Sigmoid colon (tissue), 7 donors: ENCODE measurements at places on chromosomes 16 and 17.
A peak's percentile ranks its signal among the peaks of the same experiment; 100 is the strongest.

DNA sequence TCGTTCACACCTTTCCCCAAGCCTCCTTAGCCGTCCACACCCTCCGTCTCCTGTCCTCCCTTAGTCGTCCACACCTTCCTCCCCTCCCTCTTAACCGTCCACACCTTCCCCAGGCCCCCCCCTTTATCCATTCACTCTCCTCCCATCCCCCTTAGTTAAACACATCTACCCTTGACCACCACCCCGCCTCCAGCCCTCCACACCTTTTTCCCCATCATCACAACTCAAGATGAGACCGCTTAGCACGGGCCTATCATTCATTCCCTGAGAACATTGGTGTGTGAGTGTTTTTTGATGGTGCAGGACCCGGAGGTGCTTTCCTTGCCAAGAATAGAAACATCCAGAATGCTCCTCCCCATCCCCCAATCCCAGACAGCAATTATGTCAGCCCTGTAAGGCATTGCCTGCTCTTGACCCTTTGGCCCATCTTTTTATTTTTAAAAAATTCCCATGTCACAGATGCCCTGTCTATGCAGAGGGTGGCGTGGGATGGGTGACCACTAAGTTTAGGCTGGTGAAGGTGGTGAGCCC is 1.4 kb downstream of the TENT4B start:
- no peak for DNase-seq

DNA sequence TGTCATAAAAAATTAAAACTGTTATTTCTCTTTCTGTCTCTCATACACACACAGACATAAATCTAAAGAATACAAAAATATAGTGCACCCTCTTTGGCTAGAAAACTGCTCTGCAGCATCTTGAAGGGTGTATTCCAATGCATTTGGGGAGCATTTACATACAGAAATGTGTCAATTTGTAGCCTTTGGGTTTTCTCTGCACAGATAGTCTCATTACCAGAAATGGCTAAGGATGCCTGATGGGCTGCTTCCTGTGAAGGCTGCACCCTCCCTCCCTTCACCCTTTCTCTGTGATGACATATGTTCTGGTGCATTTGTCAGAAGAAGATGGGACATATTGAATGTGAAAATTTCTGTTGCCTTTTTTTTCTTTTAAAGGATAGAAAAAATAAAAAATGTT is 1239.3 kb downstream of the CDH11 start:
- DNase-seq = no peak

DNA sequence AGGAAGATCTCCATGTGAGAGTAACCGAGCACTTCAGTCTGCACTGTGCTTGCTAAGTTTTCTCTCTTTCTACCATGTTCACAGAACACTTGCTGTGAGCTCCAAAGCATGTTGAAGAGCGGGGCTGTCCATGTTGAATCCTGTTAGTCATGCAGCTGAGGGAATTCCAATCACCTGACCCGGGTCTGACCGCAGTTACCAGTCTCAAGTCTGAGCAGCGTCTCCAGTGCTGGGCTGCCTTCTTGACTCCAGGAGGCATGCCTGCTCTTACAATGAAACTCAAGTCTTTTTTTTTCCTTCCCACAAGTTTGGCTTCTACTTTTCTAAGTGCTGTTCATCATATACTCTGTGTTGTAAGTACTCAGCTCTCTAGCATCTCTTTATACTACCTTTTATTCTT is 44.3 kb downstream of the HOXB1 start:
- DNase-seq = peak; percentile 56

DNA sequence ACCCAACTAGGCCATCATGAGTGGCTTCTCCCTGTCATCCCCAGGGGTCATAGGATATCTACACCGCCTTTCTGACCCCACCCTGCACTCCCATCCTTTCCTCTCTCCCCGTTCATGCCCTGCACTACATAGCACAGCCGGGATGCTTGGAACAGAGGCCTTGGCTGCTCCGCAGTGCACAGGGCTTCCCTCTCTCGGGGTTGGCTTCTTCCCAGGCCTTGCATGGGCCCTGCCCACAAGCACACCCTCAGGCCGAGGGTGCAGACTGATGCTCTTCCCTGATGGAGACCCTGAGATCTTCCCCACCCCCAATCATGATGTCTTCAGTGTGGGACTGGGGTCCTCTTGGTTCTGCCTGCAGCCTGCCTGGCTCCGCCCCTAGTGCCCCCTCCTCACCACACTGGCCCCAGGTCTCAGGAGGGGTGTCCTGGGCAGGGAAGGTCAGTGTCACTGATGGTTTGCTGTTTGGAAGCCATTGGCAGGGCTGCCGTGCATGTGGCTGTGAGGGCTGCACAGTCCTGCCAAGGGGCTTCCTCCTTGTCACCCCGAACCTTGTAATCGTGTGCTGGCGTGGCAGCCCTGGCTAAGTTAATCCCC is 14.3 kb upstream of the NAGLU start:
- DNase-seq = peak; percentile 81

DNA sequence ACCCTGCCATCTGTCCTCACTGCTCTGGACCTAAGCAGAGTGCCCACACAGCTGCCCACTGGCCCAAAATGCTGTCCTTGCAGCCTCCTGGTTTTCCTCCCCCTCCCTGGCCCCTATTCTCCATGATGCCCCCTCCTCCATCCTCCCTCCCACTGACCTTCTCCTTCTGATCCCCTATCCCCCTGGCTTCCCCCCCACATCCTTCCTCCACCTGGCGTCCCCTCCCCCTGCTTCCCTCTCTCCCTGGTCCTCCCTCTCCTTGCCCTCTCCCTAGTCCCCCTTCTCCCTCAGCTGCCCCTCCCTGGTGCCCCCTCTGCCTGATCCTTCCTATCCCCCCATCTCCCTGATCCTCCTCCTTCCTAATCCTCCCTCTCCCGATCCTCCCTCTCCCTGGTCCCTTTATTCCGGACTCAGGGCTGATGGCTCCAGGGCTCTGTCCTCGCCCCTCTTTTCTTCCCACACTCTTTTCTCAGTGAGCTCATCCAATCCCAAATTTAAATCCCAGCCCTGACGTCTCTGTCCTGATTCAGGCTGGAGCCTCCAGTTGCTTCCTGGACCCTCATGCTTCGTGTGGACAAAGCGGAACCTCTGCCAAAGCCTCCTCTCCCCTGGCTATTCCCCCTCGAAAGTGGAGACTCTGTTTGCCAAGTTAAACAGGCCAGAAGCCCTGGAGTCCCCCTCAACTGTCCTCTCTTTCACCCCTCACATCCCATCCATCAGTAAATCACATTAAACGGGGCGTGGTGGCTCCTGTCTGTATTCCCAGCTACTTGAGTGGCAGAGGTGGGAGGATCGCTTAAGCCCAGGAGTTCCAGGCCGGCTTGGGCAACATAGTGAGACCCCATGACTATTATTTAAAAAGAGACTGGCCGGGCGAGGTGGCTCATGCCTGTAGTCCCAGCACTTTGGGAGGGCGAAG is 18.1 kb upstream of the RHBDF2 start:
- no peak for DNase-seq
